Stimulated activated CD4-positive, alpha-beta T cell treated with anti-CD3 and anti-CD28 coated beads, Interleukin-1b, Interleukin-23, amount 100 ng/mL, for 24 hours (primary cell): ENCODE measurements at places on chromosomes 11 and 22.

GRCh38 chr22:32080904-32081303, 37.8 kb downstream of the SLC5A1 start:
- no peak for DNase-seq

DNA sequence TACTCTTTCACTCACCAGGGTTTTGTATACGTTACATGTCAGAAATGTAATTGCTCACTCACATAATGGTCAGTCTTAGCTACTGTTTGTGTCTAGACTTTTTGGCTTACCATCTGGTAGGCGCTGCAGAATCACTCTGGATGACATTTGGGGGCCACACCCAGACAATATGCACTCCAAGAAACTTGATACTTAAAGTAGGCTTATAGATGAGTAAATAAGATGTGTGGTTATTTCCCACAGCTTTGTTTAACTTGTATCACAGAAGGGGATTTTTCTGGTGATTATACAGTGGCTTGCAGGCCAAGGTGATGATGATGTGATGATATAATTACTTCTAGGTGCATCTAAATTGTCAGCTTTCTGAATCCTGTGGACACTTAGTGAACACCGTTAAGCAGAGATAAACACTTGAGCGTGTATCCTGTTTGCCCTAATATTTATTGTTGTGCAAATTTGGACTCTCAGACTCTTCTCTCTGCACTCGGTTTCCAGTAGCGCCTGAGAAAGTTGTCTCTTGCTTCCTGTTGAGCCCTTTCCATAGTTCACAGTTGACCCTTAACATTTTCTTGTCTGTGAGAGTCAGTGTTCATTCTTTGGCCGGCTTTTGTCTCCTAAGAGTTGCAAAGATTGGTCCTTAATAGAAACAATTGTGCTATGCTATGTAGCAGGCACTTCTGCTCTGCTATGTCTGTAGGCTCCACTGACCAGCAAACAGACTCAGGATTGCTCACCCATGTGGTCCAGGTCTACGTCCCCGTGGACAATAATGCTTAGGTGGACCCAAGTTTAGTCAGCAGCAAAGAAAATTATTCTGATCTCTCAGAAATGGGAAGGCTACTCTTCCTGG, 89.3 kb downstream of the PRR5L start:
- DNase-seq: no peak

GRCh38 chr11:135073870-135074269, 661.8 kb upstream of the B3GAT1 start:
- no peak for DNase-seq

GRCh38 chr11:119858288-119858687, 129.3 kb upstream of the NECTIN1 start:
- no peak for DNase-seq

DNA sequence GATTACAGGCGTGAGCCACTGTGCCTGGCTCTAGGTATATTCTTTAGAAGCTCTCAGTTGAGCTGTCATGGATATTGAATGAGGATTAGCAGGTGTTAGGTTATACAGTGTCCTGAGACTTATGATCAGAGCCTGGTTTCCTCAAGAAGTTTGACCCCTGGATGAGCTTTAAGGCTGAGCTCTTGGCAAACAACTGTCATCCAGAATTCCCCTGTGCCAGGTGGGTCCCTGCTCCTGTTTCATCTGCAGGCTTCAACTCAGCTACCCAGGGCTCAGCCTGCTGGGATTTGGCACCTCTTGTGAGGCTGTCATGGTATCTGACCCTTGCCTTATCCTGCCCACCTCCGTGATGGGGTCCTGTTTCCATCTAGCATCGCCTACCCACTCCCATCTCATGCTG, 24.3 kb downstream of the SERPINH1 start:
- DNase-seq: no peak
